Germinal center (tissue), 1 donor: ENCODE measurements at places on chromosomes 5 and 9.

- no peak for DNase-seq
Observed at GRCh38 chr5:132279801-132280200, 14.4 kb upstream of the SLC22A4 start.

DNA sequence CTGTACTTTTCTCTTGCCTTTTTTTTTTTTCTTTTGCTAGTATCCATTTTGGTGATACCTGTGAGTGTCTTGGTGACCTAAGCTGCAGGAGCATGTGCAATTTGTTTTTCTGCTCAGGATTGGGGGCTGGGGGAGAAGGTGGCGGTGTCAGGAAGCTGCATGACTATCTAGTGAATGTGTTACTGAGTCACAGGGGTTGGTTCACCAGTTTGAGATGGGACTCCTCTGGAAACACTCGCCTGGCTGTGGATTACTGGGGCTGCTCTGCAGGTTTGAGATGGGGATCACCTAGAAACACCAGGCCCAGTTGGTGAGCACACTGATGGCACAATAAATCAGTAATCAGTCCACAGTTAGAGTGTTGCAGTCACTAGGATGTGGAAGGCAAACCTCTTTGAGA lies 447.9 kb downstream of the SPATA31D1 start:
- DNase-seq: no peak

GRCh38 chr9:109166771-109167601 lies at the start of gene FRRS1L:
Gene FRRS1L, minus strand, starts transcription at chr9:109167249. Its CDS starts 111 bp downstream, at chr9:109167138.
- no peak for DNase-seq

DNA sequence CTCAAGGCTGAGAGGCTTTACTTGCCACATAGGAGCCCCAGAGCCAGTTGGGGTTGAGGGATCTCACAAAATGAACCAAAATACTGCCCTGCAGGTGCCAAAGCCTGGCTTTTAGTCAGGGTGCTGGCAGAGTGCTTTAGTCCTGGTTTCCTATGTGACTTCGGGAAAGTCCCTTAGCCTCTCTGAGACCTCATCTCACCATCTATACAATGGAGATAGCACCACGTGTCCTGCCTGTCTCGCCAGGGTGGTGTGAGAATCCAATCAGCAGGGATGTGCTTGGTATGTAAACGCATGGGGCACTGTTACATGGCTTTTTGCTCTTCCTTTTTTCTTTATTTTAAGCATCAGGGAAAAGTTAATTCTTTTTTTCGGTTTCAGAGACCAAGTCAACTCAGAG lies 68.3 kb downstream of the SHB start:
- DNase-seq: no peak

DNA sequence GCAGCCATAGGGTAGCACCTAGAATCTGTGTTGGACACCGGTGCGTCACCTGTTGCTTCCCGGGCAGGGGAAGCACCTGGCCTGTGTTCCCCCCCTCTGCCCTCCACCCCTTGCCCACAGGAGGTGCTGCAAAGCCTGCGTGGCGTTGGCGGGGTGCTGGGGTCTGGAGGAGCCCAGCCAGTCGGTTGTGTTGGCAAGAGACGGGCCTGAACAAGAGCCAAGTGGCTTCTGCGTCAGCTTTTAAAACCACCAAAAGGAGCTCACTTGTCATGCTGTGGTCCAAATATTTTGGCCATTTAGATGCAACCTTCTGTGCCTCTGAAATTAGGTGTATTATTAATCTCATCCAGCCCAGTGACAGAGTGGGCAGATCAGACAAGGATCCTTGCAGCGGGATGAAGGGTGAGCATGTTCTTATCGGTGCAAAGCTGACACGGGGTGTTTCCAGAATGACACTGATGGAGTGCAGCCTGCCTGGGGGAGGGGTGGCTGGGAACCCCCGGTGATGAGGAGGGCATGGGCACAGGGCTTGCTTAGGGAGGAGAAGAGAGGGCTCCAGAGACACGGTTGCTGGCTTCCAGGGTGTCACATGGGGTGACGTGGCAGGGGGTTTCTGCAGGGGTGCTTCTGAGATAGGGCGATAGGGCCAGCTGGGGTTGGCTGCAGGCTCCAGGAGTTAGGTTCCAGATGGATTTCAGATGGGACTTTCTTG lies 9.7 kb upstream of the RXRA start:
- no peak for DNase-seq

- no peak for DNase-seq
Observed at GRCh38 chr5:105767267-105767666, 1903.5 kb downstream of the EFNA5 start.

DNA sequence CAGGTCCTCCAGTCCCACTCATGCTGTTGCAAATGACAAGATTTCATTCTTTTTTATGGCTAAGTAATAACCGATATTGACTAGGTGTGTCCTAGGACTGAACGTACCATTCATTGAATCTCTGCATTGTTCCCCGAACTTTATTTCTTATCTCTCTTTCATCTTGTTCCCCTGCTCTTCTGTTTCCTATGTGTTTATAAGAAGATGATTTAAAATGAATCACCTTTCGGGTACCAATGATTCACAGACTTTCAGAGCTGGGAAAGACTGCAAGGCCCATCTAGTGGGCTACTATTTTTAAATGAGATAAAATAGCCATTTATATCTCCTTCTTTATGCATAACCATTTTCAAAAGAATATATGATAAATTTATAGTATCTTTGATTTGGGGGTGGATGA lies 133.0 kb downstream of the CDH18 start:
- DNase-seq: no peak

DNA sequence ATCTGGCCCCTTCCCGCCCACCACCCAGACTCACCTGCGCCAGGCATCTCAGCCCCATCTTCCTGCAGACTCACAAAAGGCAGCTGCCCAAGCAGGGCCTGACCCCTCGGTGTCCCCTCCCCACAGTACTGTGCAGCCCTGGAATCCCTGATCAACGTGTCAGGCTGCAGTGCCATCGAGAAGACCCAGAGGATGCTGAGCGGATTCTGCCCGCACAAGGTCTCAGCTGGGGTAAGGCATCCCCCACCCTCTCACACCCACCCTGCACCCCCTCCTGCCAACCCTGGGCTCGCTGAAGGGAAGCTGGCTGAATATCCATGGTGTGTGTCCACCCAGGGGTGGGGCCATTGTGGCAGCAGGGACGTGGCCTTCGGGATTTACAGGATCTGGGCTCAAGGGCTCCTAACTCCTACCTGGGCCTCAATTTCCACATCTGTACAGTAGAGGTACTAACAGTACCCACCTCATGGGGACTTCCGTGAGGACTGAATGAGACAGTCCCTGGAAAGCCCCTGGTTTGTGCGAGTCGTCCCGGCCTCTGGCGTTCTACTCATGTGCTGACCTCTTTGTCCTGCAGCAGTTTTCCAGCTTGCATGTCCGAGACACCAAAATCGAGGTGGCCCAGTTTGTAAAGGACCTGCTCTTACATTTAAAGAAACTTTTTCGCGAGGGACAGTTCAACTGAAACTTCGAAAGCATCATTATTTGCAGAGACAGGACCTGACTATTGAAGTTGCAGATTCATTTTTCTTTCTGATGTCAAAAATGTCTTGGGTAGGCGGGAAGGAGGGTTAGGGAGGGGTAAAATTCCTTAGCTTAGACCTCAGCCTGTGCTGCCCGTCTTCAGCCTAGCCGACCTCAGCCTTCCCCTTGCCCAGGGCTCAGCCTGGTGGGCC lies 1.9 kb downstream of the IL13 start:
- DNase-seq: no peak

DNA sequence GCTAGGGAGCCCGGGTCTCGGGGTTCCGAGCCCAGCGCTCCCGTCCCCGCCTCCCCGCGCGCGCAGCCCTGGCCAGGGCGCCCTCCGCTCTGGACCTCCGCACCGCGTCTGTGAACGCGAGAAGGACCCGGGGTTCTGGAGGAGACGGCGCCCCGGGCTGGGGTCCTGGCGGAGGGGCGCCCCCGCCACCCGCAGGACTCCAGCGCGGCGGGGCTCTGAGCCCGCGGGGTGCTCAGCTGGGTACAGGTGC lies 431 bp downstream of the TMOD1 start:
- no peak for DNase-seq
